Liver (tissue), 10 donors: ENCODE measurements at places on chromosomes 7 and 10. TPM values are rescaled to one million over a fixed set of nuclear protein-coding genes. Genes with fewer than 3 reads are reported as not detected.

DNA sequence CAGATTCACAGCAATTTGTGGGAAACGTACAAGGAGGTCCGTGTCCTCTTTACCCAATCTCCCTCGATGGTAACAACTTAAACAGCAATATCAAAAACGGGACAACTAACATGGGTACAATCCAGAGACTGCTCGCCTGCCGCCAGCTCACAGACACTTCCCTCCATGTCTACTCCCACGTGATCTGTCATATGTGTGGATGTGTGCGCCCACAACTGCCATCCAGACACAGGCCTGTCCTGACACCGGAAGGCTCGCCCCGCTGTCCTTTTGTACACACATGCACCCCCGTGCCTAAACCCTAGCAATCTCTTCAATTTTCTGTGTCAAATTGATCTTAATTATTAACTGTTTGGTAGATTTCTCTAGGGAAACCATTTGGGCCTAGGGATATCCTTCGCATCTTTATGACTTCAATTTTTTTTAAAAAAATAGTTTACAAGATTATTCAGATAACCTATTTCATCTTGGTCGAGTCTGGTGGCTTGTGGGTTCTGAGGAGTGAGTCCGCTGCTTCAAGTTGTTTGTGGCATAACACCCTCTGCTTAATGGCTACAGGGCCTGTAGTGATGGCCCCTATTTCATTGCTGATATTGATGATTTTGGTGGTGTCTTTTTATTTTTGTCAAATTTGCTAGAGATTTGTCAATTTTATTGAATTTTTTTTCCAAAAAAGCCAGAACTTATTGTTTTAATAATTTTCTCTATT is 260.6 kb downstream of the MAD1L1 start:
- no peak overlapping the region for H3K27ac ChIP-seq
- no peak for DNase-seq
- H3K4me1 ChIP-seq = peaks cover 15% of the 10 kb centered on the region
- no peak overlapping the region for H3K4me3 ChIP-seq
- H3K36me3 ChIP-seq = no peaks in the 10 kb centered on the region
- H3K27me3 ChIP-seq = no peaks in the 10 kb centered on the region

Gene PARD3
- total RNA-seq = 43.8 TPM

Gene FBXL13
- 0.70 TPM for total RNA-seq

DNA sequence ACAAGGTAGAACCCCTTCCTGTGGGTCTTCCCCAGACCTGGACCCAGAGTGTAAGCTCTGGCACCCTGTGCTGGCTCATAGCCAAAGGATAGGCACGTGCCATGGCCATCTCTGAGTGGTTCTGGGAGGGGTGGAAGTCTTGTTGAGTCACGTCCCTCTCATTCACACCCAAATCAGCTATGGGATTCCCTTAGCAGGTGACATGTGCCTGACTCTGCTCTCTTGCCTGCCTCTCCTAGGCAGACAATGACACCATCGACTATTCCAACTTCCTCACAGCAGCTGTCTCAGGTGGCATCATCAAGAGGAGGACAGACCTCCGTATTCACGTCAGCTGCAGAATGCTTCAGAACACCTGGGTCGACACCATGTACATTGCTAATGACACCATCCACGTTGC is 59.8 kb downstream of the C10orf120 start:
- no peaks in the 10 kb centered on the region for H3K4me1 ChIP-seq
- no peak overlapping the region for H3K27ac ChIP-seq
- peaks cover 2% of the 10 kb centered on the region for H3K27me3 ChIP-seq
- no peak overlapping the region for H3K4me3 ChIP-seq

- H3K27me3 ChIP-seq = no peaks in the 10 kb centered on the region
- H3K27ac ChIP-seq = no peak overlapping the region
- H3K4me3 ChIP-seq = no peak overlapping the region
- H3K36me3 ChIP-seq = no peaks in the 10 kb centered on the region
Observed at GRCh38 chr7:48786951-48787350, 137.4 kb upstream of the CDC14C start.

- H3K4me3 ChIP-seq = no peak overlapping the region
- H3K27me3 ChIP-seq = no peaks in the 10 kb centered on the region
- no peaks in the 10 kb centered on the region for H3K36me3 ChIP-seq
- H3K27ac ChIP-seq = no peak overlapping the region
Observed at GRCh38 chr7:44438816-44439215, 51.6 kb downstream of the NUDCD3 start.

GRCh38 chr7:29328811-29329210 is 134.2 kb downstream of the CHN2 start:
- no peak for DNase-seq
- no peaks in the 10 kb centered on the region for H3K27me3 ChIP-seq
- no peak overlapping the region for H3K4me3 ChIP-seq
- no peaks in the 10 kb centered on the region for H3K36me3 ChIP-seq
- peaks cover 35% of the 10 kb centered on the region for H3K4me1 ChIP-seq

Gene PAPOLB
- 0.05 TPM for total RNA-seq

GRCh38 chr10:5988336-5988920 is 11.1 kb upstream of the IL15RA start:
- no peaks in the 10 kb centered on the region for H3K27me3 ChIP-seq
- peak overlapping the region; percentile 20 for H3K27ac ChIP-seq
- DNase-seq = no peak
- no peaks in the 10 kb centered on the region for H3K4me1 ChIP-seq
- H3K36me3 ChIP-seq = no peaks in the 10 kb centered on the region
- H3K4me3 ChIP-seq = no peak overlapping the region

DNA sequence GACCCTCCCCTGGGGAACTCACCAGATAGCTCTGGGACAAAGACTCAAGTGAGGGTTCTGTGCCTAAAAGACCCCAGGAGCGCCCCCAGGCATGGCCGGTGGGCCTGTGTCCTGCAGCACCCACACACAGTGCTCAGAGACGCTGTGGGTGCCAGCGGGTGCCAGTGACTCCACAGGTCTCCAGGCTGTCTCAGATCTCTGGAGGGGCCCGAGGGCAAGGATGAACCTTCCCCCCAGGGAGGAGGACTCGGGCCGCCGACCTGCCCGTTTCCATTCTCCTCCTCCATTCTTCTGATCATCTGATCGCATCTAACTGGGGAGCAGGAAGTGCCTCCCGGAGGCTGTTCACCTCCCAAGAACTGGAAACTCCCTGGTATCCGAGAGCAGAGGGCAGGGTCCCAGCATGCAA is 980 bp downstream of the ADAM8 start:
- H3K4me1 ChIP-seq = peaks cover 12% of the 10 kb centered on the region
- H3K27me3 ChIP-seq = no peaks in the 10 kb centered on the region
- H3K27ac ChIP-seq = peak overlapping the region; percentile 23
- H3K4me3 ChIP-seq = no peak overlapping the region
- peaks cover 8% of the 10 kb centered on the region for H3K36me3 ChIP-seq

Gene GNAT3
- total RNA-seq = not detected

- no peak overlapping the region for H3K4me3 ChIP-seq
- DNase-seq = no peak
- no peak overlapping the region for H3K27ac ChIP-seq
- H3K27me3 ChIP-seq = no peaks in the 10 kb centered on the region
- H3K36me3 ChIP-seq = no peaks in the 10 kb centered on the region
- no peaks in the 10 kb centered on the region for H3K4me1 ChIP-seq
Observed at GRCh38 chr10:6348096-6348874, 145.6 kb downstream of the PFKFB3 start.

DNA sequence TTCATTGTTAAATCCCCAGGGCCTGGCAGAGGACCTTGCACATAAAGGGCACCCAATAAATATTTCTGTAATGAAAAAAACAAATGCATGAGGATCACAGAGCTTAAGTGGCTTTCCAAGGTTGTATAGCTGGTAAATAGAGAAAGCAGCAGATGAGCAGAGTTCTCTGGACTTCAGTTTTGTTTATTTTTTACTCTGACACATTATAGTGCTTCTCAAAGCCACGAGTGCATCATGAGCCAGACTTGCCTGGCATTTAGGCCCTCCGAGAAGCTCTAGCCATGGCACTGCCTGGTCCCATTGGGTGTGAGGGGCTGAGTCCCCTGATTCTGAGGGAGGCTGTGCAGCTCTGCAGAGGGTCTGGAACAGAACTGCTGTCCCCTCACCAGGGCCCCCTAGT is 87.2 kb upstream of the ZNF32 start:
- no peak for DNase-seq
- no peak overlapping the region for H3K4me3 ChIP-seq
- no peak overlapping the region for H3K27ac ChIP-seq
- H3K27me3 ChIP-seq = no peaks in the 10 kb centered on the region
- H3K4me1 ChIP-seq = no peaks in the 10 kb centered on the region

DNA sequence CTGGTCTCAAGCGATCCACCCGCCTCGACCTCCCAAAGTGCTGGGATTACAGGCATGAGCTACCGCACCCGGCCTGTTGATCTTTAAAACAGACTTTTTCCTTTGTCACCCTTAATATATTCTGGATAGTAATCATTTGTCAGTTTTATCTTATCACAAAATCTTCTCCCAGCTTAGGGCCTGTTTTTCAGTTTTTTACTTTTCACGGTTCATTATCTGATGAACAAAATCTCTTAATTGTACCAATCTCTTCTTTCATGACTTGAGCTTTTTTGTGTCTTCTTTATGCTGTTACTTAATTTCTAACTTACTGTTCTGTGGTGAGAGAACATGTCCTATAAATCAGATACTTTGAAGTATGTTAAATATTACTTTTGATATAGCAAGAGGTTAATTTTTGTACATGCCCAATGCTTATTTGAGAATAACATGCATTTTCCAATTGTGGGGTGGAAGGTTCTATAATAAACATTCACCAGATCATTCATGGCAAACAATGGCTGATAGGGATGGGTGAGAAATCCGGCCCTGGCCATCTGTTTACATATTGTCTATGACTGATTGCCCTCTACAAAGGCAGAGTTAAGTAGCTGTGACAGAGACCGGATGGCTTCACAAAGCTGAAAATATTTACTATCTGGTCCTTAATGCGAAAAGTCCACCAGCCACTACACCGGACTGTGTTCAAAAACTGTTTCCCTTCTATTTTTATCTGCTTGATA is 5.3 kb downstream of the PAPOLB start:
- H3K4me3 ChIP-seq = no peak overlapping the region
- no peaks in the 10 kb centered on the region for H3K4me1 ChIP-seq
- H3K27ac ChIP-seq = no peak overlapping the region
- no peak for DNase-seq
- H3K36me3 ChIP-seq = no peaks in the 10 kb centered on the region
- H3K27me3 ChIP-seq = no peaks in the 10 kb centered on the region

- H3K27ac ChIP-seq = no peak overlapping the region
- no peaks in the 10 kb centered on the region for H3K36me3 ChIP-seq
- DNase-seq = no peak
- no peak overlapping the region for H3K4me3 ChIP-seq
Observed at GRCh38 chr7:117862378-117862777, 10.9 kb downstream of the CTTNBP2 start.

GRCh38 chr10:67935223-67935622 is 50.8 kb downstream of the SIRT1 start:
- H3K27me3 ChIP-seq = no peaks in the 10 kb centered on the region
- H3K27ac ChIP-seq = no peak overlapping the region
- peaks cover 19% of the 10 kb centered on the region for H3K36me3 ChIP-seq

DNA sequence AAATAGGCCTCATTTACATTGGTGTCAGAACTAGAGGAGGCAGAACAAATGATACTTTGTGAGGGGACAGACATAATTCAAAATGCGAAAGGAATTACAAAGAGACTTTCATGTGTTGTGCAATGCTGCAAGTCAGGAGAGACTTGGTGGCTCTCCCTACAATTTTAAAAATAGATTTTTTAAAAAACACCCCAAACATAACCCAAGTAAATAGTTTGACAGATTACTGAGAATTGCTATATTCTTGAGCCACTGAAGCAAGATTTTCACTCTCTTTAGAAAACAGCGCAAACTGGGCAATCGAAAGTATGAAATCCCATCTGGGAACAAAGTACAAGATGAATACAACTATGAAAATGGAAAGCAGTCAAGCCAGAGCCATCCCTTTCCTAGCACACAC is 126.3 kb upstream of the NPY start:
- no peak overlapping the region for H3K4me3 ChIP-seq
- H3K27ac ChIP-seq = no peak overlapping the region
- no peak for DNase-seq
- no peaks in the 10 kb centered on the region for H3K36me3 ChIP-seq
- no peaks in the 10 kb centered on the region for H3K4me1 ChIP-seq
